ENCODE measurements at places on chromosomes 1 and 21. TPM values are rescaled to one million over a fixed set of nuclear protein-coding genes. Genes with fewer than 3 reads are reported as not detected.

CD34 gene
- 149 TPM for polyA plus RNA-seq

OR2G6 gene
- 0.08 TPM for polyA plus RNA-seq

DR1 gene
- 58.5 TPM for polyA plus RNA-seq

ZMPSTE24 gene
- 44.4 TPM for polyA plus RNA-seq

DNA sequence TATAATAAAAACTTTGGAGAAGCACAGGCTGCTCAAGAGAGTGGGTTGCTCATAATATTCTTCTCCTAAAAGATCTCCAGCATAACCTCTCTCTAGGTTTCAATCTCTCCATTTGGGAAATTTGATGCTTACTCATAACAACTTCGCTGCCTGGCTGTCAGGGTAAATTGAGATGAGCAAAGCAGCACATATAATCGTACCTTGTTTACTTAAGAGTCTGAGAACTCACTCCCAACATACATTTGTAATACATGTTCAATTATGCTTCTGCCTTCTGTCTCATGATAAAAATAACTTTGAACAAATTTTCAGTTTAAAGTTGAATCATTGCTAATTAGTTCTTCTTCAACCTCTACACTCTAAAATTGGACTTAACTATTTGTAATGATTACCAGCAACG is 68.9 kb downstream of the DUSP10 start:
- no peak for DNase-seq

DNA sequence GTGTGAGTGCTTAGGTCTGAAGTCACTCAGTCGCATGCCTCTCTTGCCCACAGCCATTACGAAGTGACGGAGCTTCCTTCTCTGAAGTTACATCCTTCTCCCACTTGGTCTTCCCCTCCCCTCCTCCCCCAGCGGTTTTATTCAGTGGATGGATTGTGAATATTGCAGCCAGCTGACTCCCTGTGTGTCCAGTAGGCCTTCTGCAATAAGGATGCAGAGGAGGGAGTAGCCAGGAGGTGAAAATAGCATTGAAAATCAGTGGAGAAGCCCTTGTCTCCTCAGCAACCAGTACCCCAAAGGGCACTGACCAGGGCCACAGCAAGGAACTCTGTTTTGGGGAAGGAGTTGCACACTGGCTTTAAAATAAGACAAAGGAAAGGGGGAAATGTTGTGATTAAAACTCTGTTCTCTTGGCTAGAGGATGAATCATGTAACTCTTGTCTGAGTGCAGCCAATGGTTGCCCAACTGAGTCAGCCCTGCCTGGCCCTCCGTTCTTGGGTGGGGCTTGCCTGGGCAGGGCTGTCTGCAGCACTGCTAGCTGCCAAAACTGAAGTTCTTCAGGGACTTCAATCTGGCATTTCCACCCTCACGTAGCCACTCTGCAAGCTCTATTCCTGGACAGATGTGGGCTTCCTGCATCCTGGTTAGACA is 4.3 kb downstream of the S100A10 start:
- DNase-seq = no peak

GRCh38 chr1:40141878-40142535 is 19.2 kb upstream of the RLF start:
- no peak for DNase-seq

- DNase-seq = no peak
Measured at GRCh38 chr1:21930629-21931170, 6.4 kb downstream of the HSPG2 start.

DNA sequence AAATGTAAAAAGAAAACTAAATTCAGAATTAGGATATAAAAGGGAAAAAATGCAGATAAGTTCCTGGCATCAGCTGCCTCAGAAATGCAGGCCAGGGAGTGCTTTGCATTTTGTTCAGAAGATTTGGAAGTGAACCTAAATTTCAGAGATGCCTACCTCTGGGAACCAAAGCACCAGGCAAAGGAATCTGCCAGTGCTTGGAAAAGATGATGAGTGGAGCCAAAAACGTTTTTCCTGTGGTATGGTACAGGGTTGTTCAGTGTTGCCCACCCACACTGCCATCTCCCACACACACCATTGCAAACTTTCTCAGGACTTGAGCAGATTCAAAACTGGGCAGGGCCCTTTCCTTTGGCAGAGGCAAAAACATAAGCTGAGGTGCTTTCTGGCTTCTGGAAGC is 349.5 kb downstream of the TGFB2 start:
- no peak for DNase-seq

DNA sequence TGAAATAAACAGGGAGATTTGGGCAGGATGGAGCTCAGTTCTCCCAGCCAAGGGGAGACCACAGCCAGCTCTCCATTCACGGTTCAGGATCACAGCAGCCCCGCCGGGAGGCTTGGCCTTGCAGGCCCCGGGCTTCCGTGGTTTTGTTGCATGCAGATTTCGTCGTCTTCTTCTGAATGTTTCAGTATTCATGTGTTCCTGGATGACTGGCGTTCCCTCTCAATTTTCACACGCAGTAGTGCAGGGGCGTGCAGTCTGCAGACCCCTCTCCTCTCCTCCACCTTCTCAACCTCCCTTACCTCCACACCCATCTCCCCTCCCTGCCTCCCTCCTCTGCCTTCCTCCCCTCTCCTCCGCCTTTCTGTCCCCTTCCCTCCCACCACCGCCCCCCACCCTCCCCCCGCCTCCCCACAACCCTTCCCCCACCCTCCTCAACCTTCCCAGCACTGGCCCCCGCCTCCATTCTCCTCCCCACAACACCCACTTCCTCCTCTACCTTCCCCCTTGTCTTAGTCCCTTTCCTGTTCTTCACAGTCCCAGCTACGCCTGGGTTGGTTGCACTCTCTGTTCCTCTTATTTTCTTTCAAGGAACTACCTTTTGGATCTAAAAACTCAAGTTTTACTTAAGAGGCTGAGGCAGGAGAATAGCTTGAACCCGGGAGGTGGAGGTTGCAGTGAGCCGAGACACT is 8.4 kb upstream of the SLC19A1 start:
- DNase-seq = no peak

- no peak for DNase-seq
Measured at GRCh38 chr21:44566403-44566802, 7.1 kb upstream of the KRTAP10-4 start.

- no peak for DNase-seq
Measured at GRCh38 chr1:167666416-167666815, 36.4 kb downstream of the RCSD1 start.

DNA sequence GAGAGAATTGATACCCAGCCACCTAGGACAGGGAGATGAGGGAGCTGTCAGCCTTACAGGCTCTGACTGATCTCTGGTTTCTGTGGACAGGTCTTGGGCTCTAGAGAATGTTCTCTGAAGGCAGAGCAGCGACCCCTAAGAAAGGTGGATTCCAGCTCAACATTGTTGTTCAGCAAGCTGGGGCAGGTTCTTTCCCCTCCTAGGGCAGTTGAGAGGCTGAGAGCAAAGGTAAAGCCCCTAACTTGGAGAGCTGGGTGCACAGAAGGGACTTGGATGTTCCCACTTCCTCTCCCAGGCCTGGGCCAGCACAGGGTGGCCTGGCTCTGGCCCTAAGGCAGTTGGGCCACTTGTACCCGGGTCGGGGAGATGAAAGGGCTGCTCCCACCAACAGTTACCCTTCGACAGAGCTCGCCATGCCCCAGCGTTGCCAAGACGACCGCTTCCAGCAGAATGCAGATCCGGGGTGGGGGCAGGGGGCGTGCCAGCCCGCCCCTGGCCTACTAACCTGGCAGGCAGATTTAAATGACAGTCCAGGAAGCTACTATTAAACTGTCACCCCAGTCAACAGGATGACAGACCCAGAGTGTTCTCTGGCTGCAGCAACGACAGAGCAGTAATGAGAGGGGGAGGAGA is 31.6 kb downstream of the LRP8 start:
- DNase-seq = no peak

DNA sequence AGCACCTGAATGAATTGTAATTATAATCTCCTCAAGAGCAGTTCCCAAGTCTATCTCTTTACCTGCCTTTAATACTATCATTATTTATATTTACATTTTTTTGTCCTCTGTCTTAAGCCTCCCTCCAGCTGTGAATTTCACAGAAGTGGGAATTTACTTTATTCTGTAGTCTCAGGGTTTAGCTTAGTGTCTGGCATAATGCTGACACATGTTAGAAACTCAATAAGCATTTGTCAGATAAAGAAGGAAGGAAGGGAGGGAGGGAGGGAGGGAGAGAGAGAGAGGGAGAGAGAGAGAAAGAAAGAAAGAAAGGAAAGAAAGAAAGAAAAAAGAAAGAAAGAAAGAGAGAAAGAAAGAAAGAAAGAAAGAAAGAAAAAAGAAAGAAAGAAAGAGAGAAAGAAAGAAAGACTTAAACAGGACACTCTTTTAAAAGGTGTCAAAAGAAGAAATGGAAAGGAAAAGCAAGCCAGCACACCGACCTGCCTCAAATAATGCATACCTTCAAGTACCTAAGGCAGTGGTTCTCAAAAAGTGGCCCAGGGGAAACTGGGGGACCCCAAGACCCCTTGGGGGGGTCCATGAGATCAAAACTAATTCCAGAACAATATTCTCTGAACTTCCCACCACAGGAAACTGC is 1.8 kb upstream of the PGLYRP4 start:
- DNase-seq = no peak
